Kidney (tissue), 22 donors: ENCODE measurements at places on chromosomes 3 and 15. TPM values are rescaled to one million over a fixed set of nuclear protein-coding genes. Genes with fewer than 3 reads are reported as not detected.

The ST3GAL6 gene
- 10.7 TPM for total RNA-seq

DNA sequence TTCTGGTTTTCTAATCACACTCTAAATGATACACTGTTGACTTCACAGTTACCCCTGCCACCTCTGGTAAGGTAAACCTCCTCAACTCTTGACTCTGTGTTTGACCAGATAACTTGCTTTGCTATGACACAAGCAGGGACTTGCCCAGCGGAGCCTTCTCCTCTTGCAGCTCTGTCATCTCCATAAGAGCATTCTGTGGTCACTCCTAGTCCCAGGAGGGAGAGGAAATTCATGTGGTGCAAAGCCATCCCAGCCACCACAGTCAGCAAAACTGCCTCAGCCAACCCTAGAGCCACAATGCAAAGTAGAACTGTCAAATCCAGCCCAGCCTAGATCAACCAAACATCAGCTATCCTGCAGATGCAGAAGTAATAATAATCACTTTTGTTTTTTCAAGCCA, 144.7 kb upstream of the GADL1 start:
- DNase-seq: no peak

- no peak for DNase-seq
Observed at GRCh38 chr3:94787066-94787465, 724.2 kb downstream of the NSUN3 start.

DNA sequence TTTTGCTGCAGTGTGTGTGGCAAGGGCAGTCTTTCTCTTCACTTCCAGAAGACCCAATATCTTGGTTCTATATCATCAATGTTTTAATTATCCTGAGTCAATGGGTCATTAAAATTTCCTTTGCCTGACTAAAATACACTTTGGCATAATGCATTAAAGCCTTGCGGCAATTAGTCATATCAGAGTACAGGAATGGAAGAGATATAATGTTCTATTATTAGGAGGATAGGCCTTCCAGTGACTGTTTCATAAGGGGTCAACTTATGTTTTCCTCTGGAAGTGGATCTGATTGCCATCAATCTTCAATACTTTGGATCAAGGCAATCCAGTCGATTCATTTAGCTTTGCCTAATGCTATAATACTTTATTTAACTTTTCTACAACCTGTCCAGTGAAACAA, 9.4 kb upstream of the SECISBP2L start:
- no peak for DNase-seq

- DNase-seq: no peak
Observed at GRCh38 chr3:53844262-53845102, 1.7 kb downstream of the CHDH start.
